ENCODE measurements at places on chromosomes 6 and 20.

DNA sequence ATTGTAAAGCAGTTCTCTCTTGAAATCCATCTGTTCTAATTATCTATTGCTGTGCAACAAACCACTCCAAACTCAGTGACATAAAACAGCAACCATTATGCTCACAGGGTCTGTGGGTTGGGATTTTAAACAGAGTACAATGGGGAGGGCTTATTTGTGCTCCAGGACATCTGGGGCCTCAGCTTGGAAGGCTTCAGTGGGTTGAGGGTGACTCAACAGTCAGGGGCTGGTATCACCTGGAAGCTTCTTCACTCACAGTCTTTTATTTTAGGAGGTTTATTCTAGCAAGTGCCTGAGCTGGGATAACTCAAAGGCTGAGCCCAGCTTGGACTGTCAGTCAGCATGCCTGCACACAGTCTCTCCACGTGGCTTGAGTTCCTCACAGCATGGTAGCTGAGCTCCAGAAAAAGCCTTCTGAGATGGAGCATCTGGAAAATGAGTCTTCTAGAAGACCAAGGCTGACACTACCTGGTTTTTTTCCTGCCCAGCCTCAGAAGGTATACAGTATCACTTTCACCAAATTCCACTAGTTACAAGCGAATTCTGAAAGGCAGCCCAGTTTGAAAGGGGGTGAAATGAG lies 234.6 kb upstream of the ID4 start:
- DNase-seq = no peak

DNA sequence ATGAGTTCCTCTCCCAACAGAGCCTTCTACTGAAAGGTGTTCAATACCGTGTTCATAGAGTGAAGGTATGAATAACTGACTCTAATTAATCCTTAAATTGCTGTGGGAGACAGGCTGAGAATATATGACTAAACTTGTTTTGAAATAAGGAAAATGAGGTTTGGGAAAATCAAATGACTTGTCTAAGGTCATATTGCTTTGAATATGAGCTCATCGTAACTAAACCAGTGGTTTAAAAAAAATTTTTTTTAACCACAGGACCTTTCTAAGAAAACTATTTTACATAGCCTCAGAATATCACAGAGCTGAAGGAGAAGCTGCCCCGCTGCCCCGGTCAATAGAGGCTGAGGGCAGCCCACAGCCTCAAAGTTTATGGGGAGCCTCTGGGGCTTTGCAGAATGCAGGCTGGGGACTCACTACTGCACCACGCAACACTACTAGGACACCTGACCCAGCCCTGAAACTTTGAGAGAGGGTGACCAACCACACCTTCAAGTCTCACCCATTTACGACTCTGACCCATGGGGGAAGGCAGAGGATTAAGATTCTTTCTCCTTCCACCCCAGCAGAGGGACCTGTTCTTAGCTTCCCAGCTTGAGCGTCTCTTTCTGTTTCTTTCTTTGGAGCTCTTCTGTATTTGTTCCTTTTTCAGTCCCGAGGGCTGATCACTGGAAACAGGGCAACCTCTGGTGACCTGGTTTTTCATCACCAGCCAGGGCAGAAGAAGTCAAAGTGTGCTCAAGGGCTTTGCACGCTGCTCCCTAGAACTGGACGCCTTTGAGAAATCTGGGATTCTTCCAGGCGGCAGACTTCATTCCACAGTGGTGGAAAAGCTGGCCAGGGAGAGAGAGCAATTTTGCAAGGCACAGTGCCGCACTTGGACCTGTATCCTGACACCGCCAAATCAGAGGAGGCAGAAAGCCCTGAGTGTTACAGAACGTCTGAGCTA lies 220.2 kb downstream of the ATXN1 start:
- DNase-seq = no peak

- no peak for DNase-seq
Observed at GRCh38 chr6:112040956-112041355, 12.9 kb upstream of the CCN6 start.

GRCh38 chr20:20594171-20594530 lies 118.3 kb downstream of the RALGAPA2 start:
- DNase-seq = no peak

DNA sequence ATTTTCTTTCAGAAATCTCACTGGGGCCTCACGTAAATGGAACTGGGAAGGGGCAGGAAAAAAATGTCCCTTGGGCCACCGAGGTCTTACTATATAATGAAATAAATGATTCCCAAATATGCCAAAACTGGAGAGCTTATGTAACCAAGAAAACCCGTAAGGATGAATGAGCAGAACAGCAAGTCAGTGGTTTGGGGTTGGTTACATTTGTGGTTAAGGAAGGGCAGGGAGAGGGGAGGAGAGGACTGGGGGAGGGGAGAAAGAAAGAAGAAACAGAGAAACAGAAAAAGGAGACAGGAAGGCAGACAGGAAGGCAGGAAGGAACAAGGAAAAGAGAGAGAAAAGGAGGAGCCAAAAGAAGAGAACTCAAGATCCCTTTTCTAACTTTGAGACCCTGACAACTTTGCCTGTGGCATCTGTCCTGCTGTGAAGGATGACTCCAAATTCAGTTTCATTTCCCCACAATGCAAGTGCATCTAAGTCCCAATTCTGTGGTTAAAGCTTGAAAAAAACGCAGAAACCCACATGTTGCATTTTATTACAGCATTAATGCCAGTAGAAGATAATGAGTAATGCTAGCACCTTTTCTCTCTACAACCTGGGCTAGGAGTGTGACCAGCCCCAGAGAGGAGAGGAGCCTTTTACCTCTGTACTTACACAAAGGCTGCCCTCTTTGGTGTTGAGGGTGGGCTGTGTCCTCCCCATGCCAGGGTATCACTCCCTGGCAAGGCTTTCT lies 10.8 kb upstream of the ARMC2 start:
- DNase-seq = no peak

DNA sequence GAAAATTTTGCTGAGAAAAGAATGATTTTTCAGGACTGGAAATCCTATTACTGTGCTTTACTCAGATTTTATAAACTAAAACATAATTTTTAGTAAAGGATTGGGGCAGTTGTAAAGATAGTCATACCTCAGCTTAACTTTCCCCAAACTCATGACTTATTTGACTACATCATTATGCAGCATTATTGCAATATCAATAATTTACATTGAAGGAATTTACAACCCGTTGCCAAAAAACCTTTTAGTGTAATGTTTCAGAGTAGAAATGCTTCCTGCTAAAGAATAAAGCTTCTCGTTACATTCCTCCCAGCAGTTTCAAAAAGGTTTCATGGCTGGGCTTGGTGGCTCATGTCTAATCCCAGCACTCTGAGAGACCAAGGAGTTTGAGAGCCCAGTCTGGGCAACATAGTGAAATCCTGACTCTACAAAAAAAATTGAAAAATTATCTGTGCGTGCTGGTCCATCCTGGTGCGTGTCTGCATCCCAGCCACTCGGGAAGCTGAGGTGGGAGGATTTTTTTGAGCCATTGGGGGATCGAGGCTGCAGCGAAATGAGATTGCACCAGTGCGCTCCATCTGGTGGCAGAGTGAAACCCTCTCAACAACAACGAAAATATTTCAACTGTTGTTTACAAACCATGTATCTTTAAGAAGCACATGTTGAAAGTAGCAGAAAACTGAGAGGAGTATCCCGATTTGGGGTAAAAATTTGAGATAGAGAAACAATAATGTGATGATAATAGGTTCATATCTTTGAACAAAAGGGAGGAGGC lies 4.4 kb downstream of the AMD1 start:
- no peak for DNase-seq

DNA sequence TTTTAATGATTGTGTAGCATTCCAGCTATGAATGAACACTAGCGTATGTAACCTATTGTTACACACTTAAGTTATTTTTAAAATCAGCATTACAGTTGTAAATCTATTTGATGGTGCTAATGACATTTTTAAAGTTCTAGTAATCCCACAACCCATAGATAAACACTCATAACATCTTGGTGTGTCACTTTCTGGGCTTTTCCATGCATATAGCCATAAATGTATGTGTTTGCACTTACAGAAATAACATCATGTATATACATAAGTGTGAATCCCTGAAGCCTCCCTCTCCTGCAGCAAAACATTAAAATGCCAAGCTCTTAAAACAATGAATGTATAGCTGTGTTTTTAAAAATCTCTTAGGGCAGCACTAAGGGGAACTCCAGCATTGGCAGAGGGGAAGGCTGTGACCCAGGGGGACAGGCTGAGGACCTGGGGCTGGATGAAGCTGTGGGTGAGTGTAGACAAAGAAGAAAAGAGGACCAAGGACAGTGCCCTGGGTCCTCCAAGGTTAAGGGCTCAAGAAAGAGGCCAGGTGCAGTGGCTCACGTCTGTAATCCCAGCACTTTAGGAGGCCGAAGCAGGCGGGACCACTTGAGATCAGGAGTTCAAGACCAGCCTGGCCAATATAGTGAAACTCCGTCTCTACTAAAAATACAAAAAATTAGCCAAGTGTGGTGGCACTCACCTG lies 929 bp upstream of the CENPB start:
- no peak for DNase-seq

DNA sequence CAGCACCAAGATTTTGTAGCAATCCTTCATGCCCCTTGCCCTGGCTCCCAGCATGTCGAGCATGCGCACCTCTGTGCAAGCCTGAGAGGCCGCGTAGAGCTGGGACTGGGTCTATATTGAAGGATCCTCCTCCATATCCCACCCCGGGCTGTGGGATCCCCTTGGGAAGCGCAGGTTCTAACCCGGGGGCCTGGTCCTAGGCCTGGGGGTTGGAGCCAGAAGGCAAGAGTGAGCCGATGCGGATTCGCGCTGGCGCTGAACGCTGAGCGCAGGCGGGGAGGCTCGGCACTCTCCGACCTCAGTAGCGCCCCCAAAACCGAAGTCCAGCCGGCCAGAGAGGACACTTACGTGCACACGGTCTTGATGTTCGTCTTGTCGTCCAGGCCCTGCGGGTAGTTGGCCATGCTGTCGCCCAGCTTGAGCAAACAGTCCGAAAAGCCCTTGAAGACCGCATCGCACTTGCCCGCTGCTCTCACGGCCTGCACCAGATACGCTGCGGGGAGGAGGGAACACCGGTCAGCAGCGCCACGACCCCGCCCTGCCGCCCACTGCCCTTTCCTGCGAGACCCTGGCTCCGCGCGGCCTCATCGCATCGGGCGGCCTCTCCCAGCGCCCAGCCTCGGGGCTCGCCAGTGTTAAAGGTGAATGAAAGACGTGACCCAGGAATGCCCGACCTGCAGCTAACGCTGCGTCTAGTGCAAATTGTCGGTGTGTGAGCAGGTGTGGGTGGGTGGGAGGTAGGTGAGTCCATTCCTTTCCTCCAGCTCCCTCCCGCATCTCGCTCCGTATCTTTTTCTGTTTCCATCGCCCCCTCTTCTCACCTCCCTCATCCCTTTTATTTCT lies 4.5 kb downstream of the NRN1 start:
- no peak for DNase-seq
